ENCODE measurements at places on chromosomes 7 and 10.

- DNase-seq = no peak
Observed at GRCh38 chr7:2460188-2460587, 16.0 kb downstream of the GRIFIN start.

- DNase-seq = no peak
Observed at GRCh38 chr7:77664715-77665114, 31.5 kb upstream of the RSBN1L start.

GRCh38 chr7:101693498-101694091 is 64.5 kb upstream of the MYL10 start:
- DNase-seq = no peak

DNA sequence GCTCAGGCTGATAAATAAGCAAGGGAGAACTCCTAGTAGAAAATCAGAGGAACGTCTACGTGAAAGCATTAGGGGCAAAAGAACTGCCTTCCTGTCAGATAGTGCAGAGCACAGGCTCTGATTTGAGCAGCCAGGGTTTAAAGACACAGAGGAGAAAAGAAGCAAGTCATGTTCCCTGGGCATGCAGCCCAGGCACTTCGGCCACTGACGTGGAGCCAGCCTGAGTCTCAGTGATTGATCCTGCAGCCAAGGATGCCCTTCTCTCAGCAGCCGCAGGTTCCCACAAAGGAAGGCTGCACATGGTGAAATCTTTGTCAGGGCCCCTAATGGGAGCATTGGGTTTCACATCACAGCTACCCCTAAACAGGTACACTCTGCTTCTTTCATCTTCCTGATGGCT is 161.7 kb upstream of the HPS1 start:
- DNase-seq = no peak

- DNase-seq = no peak
Observed at GRCh38 chr10:26156019-26156418, 60.6 kb upstream of the GAD2 start.

DNA sequence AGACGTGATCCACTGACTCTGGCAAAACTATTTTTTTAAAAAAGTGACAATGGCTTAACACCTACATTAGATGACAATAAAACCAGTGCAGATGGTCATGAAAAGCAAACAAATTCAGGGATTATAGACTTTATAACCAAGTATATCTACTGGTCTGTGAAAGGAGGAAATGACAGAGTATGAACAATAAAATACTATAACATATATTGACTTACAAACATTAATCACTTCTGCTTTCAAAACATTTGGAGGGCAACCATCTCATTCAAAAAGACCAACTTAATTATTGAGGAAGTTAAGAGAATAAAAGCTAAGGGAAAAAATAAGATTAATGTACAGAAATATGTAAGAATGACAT is 34.8 kb downstream of the JMJD1C start:
- no peak for DNase-seq

DNA sequence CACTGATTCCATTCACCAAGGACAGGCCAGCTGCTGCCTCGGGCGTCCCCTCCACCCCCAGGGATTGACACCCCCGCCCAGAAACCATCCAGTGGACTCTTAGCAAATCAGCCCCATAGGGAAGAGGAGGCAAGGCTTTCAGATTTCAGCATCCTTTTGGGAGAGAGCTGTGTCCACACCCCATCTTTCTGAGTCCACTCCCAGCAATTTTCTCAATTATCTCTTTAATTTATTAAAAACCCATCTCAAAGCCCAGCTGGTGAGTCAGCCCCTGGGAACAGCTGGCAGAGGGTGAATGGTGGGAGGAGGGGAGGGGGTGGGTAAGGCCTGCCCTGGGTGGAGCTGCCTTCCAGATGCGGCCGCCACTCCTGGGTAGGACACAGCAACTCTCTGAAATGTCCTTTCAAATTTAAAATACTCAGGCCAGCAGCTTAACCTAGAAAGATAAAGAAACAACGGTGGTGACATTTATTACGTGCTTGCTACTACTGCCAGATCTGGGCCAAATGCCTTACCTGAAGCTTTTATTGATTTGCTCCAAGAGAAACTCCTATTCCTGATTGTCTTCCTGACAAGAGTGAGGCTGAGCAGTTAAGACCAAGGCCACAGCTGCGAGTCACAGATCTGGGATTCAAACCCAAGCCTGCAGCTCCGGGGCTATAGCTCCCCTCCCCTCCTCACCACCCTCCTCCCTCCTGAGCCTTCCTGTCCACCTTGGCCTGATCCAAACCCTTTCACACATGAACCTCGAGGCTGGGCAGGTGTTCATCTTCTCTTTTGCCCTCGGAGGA is 120.4 kb downstream of the RGS10 start:
- DNase-seq = no peak

GRCh38 chr7:12801107-12801506 is 113.7 kb downstream of the ARL4A start:
- DNase-seq = no peak

DNA sequence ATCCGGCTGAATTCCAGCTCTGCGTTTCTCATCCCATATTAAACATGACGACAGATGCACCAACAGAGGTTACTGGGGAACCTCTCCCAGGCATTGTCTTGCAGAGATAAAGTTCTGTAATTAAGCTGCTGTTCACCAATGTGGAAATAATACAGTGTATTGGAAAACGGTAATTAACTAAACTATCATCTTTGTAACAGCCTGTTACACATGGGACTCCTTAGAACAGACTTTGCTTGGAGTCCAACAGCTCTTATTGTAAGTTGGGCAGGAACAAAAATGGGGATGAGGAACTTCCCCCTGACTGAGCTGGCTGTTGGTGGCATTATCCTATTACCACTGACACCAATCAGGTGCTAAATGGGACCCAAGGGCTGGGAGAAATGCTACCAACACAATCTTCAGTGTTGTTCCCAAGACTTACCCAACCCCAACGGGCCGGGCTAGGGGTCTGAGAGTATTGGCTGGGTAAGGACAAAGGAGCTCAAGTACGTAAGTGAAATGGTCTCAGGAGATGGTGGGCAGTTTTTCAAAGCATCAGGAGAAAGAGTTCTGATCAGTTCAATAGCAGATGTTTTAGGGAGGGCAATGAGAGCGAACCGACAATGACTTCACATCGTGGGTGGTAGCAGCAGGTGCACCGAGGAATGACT is 759.4 kb downstream of the GRID1 start:
- no peak for DNase-seq

DNA sequence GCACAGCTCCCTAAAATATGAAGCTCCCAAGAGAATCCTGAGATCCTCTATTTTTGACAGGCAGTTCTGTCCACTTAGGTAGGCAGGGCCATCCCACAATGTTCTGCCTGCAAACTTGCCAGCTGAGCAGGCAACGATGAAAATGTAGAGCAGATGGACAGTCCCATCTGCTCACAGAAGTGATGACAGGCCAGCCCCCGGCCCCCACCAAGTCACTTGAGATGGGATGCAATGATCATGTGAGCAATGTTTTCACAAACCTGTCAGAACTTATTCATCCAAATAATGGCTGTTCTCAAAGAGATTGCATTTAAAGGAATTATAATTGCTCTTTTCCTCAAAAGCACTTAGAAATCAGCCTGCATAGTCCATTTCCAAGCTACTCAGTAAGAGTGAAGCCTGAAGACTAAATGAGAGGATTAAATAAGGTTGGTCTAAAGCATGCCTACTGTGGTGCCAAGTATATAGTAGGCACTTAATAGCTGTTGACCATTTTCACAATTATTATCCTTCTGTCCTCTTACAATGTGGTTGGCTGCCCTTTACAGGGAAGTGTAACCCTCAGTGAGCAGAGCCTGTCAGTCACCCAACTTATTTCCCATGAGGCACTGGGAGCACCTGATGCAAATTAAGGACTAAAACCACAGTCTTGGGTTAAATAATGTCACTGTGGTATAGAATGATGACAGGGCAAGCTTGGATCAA is 301.2 kb downstream of the FGFR2 start:
- no peak for DNase-seq

- no peak for DNase-seq
Observed at GRCh38 chr10:44974082-44974627, 4.5 kb downstream of the DEPP1 start.

DNA sequence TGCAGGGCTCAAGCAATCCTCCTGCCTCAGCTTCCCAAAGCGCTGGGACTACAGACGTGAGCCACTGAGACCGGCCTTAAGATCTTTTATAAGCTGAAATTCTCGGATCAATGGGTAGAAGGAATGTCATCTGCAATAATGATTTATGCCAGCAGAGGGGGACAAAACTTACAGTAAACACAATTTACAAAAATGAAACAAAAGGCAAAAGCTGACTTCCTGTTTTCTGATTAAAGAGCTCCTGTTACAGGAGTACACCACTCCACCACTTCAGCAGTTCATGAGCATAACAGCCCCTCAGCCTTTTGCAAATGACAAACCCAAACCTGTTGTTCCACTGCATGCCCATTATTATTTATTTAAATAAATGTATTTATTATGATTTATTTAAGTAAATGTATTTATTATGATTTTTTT is 88.5 kb upstream of the ATP6V0A4 start:
- DNase-seq = no peak

GRCh38 chr7:104317948-104318629 is 10.3 kb upstream of the LHFPL3 start:
- DNase-seq = no peak

GRCh38 chr10:91103384-91104192 is 116.9 kb upstream of the PCGF5 start:
- DNase-seq = no peak

DNA sequence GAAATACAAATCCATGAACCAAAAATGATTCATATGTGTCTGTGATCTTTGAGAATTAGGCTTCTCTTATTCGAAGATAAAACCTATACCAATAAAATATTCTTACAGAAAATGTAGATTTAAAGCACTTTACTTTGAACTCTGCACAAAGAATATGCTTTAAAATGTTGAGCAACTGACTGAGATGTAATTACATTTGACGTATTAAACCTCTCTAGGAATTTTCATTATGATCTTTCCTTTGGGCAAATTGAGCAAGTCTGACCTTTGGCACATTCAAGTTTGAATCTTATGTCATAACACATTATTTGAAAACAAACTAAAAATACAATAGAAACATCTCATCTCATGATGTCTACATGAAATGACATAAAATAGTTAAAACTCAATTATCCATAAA is 69.2 kb upstream of the AHR start:
- DNase-seq = no peak

DNA sequence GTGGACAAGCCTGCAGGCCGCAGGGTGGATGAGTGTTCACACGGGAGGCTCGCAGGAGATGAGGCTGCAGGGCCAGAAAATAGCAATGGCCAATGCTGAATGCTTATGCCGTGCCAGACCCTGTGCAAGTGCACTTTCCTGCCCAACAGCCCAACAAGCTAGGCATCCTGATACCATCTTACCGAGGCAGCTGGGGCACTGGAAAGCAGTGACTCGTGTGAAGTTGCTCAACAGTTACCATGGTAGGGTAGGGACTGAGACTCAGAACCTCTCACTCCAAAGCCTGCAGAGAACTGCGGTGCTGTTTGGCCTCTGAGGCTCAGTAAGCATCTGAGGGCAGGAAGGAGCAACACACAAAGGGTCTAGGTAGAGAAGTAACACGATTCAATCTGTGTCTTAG is 43.7 kb downstream of the JAZF1 start:
- no peak for DNase-seq

DNA sequence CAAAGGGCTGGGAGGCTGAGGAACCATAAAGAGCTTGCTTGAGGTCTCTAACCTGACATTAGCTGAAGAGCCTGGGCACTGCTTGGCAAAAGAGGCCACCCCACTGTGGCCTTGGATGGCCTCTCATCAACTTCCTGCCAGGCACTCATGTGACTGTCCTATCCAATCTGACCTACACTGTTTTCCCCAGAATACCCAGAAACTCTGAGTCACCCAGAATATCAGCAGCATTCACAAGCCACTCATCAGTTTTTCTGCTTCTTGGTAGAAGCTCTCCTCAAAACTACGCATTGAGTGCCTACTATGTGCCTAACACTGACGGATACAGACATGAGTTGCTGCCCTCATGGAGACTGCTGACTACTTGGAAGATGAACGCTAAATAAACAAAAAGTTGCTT is 4.1 kb upstream of the NT5C2 start:
- DNase-seq = no peak

DNA sequence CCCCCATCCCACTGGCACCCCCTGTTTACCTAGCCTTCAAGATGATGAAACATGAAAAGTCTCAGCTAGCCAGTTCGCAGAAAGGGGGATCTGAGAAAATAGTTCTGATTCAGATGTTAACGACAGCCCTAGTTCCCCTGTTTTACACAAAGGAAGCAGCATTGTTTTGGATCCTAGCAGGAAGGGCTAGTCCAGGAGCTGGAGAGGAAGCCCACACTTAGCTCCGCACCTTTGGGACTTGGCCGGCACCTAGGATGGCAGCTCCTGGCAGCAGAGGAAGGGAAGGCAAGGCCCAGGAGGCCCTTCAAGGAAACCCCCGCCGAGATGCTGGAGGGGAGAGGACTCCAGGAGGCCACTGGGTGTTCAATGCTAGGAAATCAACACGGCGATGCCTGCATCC is 29.0 kb upstream of the MGMT start:
- DNase-seq = no peak

- DNase-seq = no peak
Observed at GRCh38 chr10:7040681-7041080, 370.2 kb downstream of the SFMBT2 start.

DNA sequence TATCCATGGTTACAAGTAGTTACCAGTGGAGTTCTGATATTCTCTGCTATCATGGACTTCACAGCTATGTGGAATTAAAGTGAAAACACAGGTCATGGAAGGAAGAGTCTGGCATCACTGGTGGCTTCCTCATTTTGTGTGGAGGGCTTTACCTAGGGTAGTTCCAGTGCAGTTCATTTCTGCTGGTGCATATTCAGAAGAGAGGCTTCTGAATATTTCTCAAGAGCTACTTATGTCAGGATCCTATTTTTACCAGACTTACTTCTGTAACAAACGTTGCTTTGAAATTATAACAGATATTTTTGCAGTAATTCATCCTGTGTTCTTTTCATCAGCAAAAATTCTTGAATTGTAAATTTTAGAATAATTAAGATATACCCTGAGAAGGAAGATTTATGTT is 236.5 kb upstream of the NPSR1 start:
- no peak for DNase-seq

GRCh38 chr10:44913350-44914081 is 2.4 kb downstream of the TMEM72 start:
- DNase-seq = no peak

DNA sequence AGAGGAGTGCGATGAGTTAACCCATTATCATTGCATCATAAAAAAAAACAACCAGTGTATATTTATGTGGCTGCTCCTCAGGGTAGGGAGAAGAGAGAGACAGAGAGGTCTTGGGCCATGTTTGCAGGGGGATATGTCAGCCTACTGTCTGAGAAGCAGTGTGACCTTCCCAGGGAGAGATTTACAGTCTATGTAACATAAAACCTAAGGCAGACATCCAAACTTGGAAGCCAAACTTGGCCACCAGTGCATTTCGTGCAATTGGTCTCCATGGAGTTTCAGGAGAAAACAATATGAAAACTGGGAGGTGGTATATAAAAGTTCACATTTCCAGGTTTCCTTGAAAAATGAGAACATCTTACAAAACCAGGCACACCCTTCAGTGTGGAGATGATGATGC is 85.9 kb upstream of the CXCL12 start:
- DNase-seq = no peak

Data from D721Med (cell line).